ENCODE measurements at places on chromosomes 6 and 20.
A peak's percentile ranks its signal among the peaks of the same experiment; 100 is the strongest.

- peak; percentile 17 for DNase-seq
Measured at GRCh38 chr20:54980103-54980960, 504.9 kb downstream of the DOK5 start.

DNA sequence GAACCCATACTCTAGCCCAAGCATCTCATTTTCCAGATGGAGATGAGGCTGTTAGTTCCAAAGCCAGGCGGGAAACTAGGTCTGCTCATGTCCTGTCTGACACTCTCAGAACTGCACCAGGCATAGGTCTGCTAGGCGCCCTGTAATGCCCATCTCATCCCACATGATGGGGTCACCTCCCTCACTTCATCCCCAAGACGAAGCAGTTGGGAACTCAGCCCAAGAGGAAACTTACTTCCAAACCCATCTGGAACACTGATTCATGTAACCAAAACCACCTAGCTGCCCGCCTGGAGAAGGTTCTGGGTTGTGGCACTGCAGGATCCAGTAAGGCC lies 119.4 kb upstream of the PRND start:
- DNase-seq, result no peak

GRCh38 chr6:41406728-41407489 lies 71.5 kb downstream of the NCR2 start:
- DNase-seq, result no peak

DNA sequence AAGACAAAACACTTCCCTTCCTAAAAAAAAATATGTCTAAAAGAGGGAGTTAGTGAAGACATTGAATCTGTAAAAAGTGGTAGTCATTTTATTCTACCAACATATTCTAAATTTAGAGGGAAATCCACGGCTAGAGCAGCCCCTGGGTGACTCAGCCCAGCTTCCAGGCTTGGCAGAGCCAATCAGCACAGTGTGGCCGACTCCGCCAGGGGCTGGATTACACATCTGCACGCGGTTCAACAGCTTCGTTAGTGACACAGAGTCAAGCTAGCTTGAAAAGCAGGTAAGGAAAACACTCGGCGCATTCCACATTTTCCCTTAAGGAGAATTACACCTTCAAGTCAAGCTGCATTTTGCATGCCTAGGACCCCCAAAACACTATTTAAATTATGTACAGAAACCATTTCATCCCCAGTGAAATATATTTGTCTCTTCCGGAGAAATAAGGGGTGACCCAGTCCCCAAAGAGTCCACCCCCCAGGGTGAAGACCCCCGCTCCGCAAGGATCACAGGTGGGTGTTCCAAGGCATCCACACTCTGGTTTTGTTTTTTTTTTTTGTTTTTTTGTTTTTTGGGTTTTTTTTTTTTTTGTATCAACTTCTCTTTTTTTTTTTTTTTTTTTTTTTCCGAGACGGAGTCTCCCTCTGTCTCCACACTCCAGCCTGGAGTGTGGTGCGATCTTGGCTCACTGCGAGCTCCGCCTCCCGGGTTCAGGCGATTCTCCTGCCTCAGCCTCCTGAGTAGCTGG lies 58.4 kb upstream of the ARID1B start:
- DNase-seq, result peak; percentile 60

DNA sequence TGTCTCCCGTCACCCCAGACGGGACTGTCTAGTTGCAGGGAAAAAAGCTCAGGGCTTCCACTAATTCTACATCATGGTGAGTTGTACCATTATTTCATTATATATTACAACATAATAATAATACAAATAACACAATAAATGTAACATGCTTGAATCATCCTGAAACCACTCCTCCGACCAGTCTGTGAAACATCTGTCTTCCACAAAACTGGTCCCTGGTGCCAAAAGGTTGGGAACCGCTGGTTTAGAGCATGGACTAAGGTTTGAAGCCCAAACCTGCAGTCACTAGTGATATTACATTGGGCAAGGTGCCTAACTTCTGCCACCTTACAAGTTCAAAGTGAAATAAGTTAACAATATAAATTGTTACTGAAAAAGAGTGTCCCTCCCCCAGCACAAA lies 175.7 kb downstream of the PDE10A start:
- no peak for DNase-seq

DNA sequence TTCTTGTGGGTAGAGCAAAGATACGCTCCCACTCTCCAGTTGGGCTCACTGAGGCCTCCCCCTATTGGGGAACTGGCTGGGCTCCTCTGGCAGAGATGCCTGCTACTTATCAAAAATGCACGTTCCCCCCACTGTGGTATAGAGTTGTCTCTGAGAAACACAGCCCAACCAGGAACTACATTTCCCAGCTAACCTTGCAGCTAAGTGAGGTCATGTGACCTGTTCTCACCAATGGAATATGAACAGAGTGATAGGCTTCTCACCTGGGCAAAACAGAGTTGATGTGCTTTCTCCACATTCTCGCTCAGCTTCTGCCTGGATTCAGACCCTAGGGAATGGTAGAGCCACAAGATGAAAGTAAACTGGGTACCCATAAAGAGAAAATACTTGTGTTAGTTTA lies 49.1 kb upstream of the PTPRT start:
- DNase-seq, result no peak

GRCh38 chr6:12150812-12151432 lies 138.8 kb downstream of the HIVEP1 start:
- no peak for DNase-seq

- DNase-seq, result no peak
Measured at GRCh38 chr6:152598901-152599537, 38.1 kb downstream of the SYNE1 start.

DNA sequence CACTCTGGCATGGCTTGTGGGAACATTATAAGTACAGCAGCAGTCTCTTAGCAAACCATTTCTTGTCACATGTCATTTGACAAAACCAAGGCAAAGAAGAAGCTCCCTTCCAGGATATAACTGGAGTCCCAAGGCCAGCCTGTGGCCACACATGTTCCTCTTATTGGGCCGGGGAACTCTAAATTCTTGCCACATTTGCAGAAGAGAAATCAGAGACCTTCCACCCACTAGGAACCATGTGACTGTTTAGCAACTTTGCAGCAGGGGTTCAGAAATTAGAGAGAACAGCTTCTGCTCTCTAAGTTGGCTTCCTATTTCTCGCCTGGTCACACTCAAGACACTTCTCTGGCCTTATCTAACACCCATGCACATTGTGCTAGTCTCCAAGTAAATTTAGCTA lies 20.4 kb upstream of the MEP1A start:
- DNase-seq, result no peak

- DNase-seq, result no peak
Measured at GRCh38 chr20:38299963-38300362, 4.0 kb upstream of the BPI start.

DNA sequence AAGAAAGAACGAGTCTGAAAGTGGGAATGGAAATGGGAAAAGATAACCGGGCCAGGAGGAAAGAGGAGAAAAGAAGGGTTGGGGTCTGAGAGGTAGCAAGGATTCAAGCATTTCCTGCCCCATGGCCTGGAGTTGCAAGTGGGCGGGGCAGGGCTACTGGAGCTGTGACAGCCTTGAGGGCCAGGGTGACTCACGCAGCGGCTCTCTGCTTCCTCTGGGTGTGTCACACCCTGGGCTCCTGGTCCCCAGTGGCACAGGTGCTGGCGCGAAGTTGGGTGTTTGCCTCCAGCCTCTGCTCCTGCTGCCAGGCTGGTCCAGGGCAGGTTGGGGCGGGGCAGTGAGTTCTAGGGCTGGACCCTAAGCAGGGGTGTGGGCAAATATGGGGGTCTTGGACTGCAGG lies 3.3 kb upstream of the ULBP3 start:
- no peak for DNase-seq

DNA sequence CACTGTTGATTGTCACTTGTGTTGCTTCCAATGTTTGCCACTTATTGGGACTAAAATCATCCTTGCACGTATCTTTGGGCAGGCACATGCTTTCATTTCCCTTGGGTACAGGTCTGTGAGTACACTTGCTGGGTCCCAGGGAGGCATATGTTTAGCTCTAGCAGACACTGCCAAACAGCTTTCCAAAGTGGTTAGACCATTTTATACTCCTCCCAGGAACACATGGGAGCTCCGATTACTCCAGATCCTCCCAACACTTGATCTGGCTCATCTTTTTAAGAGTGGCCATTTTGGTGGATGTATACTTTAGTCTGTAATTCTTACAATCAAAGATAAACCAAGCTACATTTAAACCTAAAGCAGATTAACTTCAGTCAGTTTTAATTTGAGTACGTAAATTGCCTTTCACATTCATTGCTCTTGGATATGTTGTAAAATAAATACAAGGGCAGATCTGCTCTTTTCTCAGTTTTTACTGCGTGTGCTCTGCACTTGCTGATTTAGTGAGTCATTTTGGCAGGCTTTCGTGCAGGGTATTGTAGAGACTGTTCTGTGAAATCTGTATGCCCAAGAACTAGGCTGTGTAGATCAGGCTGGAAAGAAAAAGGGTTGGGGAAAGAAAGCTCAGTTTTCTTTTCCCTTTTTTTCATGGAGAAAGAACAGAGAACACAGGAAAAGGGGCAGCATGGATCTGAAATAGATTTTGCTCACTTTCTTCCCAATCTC lies 19.5 kb downstream of the SLC22A1 start:
- DNase-seq, result peak; percentile 49

- DNase-seq, result no peak
Measured at GRCh38 chr6:128573036-128573435, 52.6 kb upstream of the PTPRK start.

- no peak for DNase-seq
Measured at GRCh38 chr20:64183313-64183712, 19.1 kb downstream of the MYT1 start.
